ENCODE measurements at places on chromosomes 7 and 10.

DNA sequence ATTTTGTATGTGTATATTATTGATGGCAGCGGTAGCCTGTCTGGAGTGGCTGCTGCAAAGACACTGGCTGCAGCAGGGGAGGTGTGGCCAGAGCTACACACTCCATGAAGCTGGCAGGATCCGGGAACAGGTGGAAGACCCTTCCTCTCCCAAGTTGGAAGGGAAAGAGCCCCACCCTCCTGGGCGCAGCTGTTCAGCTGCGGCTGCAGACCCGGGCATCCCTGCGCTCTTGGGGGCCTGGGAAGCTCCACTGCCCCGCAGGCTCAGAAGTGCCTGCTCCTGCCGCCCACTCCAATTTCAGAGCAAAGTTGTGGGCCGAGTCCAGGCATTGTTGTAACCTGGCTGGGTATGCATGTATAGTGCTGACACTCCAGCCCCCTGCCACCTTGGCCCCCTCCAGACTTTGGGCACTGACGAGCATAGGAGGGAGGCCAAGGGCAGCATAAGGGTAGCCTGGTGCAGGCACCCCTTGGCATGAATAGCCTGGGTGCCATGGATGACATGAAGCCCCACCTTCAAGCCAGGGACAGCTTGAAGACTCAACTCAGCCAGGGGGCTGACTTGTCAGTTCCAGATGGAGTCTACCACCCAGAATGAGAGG is 90.7 kb upstream of the TMEM168 start:
- no peak for DNase-seq

DNA sequence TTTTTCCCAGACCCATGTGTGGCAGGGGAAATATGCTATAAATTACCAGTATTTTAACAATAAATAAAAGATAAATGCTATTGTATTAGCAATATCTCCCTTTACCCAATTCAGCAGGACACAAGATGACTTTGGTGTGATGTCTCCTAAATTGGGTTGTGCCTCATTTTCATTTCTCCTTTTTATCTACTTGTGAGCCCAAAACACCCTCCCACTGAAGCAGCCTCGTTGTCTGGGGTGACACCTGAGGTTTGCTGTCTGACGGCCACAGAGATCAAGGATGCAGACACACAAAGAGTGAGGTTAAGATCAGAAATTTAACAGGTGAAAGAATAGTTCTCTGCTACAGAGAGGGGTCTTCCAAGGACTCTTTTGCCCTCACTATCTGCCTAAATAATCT is 27.1 kb upstream of the CC2D2B start:
- no peak for DNase-seq

- no peak for DNase-seq
Measured at GRCh38 chr10:30041196-30042105, 17.9 kb downstream of the JCAD start.

DNA sequence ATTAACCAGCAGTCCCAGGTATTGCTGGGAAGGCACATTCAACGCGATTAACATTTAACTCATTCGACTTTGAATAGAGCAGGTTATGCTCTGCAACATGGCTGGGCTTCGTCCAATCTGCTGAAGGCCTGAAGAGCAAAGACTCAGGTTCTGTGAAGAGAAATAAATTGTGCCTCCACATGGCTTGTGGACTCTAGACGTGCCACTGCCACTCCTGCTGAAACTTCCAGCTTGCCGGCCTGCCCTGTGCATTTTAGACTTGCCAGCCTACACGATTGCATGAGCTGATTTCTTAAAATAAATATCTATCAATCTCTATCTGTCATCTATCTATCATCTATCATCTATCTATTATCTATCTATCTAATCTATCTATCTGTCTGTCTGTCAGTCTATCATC is 138.0 kb downstream of the WDR37 start:
- DNase-seq = no peak

- no peak for DNase-seq
Measured at GRCh38 chr7:40583667-40584444, 449.1 kb downstream of the SUGCT start.

GRCh38 chr10:48805411-48805810 is 120.7 kb downstream of the WDFY4 start:
- DNase-seq = no peak
